ENCODE measurements at places on chromosomes 6 and 20.

DNA sequence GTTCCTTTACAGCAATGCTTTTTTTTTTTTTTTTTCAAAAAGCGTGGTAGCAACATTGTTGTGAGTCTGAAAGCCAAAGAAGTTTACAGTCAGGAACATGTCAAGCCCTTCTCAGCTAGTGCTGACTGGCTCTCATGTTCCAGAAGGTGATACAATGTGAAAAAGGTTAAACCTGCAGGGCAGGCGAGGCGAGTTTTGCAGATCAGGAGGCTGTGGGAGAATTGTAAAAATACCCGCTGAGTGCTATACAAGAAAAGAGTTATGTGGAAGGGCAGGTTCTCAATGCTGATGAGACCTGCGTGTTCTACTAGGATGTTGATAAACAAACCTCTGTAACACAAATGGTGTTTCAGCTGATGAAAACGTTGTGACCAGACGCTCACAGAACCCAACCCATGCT, 30.9 kb upstream of the RPP40 start:
- H3K36me3 ChIP-seq = no peaks in the 10 kb centered on the region
- no peak overlapping the region for H3K4me3 ChIP-seq
- H3K4me1 ChIP-seq = peaks cover 17% of the 10 kb centered on the region
- H3K27ac ChIP-seq = peak overlapping the region; percentile 53
- DNase-seq = peak; percentile 32
- H3K27me3 ChIP-seq = no peaks in the 10 kb centered on the region

DNA sequence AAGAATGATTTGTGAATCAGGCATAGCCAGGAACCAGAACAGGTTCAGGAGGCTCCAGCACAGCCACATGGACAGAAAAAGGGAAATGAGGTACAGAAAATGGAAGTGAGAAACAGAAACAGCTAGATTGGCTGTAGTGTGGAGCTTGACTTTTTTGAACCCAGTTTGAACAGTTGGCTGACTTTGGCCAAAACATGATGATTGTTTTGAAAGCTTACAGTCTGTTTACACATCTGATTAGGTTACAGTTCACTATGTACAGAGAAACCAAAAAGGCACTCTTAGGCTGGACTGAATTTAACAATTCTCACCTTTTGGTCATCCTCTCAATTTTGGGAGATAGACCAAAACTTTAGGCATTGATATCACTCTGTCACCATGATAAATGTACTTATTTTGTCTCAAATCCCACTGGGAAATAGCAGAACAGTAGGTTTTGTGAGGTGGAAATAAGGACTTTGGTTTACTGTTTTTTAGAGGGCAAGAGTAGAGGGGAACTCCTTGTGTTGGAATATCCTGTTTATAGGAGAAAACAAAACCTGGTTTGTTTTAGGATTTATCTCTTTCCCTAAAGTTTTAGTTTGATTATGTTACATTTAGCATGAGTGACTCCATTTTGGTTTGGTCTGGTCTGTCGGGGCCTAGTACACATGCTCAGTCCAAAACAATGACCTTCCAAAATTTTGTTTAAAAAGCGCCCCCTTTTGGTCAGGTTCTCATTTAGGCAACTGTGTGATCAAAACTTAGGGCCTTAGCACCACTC, 123.1 kb downstream of the OLIG3 start:
- H3K36me3 ChIP-seq = no peaks in the 10 kb centered on the region
- no peak for DNase-seq
- no peaks in the 10 kb centered on the region for H3K4me1 ChIP-seq
- H3K27ac ChIP-seq = no peak overlapping the region

DNA sequence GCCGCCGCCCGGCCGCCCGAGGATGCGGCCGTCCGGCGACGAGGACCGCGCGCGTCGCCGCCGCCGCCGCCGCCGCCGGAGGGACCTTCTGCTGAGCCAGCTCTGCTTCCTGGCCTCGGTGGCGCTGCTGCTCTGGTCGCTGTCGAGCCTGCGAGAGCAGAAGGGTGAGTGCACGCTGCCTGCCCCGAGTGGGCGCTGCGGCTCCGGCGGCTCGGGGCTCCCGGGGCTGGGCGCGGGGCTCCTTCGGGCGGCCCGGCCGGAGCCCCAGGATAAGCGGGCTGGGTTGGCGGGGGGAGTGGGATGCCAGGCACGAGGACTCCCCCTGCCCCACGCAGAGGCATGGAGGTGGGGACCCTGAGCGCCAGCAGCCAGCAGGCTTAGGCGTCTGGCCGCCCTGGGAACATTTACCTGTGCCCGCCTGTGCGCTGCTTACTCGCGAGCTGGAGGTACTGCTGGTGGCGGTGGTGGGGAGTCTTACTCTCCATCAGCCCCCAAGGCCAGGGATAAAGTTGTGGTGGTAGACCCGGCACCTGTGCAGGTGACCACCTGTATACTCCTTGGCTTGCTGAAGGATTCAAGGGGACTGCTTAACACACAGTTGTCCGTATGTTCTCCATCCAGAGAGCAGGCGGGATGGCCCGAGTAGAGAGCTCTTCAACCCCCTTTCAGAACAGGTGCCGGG, 520 bp downstream of the SLC24A3 start:
- no peak for DNase-seq
- H3K36me3 ChIP-seq = no peaks in the 10 kb centered on the region
- peaks cover 40% of the 10 kb centered on the region for H3K4me1 ChIP-seq
- H3K27ac ChIP-seq = peak overlapping the region; percentile 84
- no peaks in the 10 kb centered on the region for H3K27me3 ChIP-seq
- H3K4me3 ChIP-seq = peak overlapping the region; percentile 66

DNA sequence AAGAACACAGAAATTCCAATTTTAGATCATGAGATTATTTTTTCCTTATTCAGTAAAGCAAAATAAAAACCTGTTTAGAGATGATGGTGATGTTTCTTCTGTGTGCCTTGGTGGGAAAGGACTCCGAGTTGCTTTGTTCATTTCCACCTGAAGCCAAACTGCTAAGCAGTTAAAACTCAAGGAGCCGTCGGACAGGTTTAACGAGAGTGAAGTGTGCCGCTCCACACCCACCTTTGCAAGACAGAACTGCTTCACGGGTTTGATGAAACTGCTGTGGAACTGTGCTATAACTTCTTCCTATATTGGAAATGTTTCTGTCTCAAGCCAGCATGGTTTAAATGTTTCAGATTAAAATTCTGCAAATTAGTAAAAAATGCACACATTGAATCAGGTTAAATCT, 9.2 kb upstream of the DSP start:
- H3K36me3 ChIP-seq = no peaks in the 10 kb centered on the region
- no peak overlapping the region for H3K4me3 ChIP-seq
- no peaks in the 10 kb centered on the region for H3K4me1 ChIP-seq
- H3K27ac ChIP-seq = peak overlapping the region; percentile 56
- no peak for DNase-seq

- no peaks in the 10 kb centered on the region for H3K27me3 ChIP-seq
- H3K27ac ChIP-seq = no peak overlapping the region
- H3K36me3 ChIP-seq = no peaks in the 10 kb centered on the region
- peaks cover 12% of the 10 kb centered on the region for H3K4me1 ChIP-seq
Observed at GRCh38 chr6:134402372-134402984, 84.6 kb upstream of the SGK1 start.

DNA sequence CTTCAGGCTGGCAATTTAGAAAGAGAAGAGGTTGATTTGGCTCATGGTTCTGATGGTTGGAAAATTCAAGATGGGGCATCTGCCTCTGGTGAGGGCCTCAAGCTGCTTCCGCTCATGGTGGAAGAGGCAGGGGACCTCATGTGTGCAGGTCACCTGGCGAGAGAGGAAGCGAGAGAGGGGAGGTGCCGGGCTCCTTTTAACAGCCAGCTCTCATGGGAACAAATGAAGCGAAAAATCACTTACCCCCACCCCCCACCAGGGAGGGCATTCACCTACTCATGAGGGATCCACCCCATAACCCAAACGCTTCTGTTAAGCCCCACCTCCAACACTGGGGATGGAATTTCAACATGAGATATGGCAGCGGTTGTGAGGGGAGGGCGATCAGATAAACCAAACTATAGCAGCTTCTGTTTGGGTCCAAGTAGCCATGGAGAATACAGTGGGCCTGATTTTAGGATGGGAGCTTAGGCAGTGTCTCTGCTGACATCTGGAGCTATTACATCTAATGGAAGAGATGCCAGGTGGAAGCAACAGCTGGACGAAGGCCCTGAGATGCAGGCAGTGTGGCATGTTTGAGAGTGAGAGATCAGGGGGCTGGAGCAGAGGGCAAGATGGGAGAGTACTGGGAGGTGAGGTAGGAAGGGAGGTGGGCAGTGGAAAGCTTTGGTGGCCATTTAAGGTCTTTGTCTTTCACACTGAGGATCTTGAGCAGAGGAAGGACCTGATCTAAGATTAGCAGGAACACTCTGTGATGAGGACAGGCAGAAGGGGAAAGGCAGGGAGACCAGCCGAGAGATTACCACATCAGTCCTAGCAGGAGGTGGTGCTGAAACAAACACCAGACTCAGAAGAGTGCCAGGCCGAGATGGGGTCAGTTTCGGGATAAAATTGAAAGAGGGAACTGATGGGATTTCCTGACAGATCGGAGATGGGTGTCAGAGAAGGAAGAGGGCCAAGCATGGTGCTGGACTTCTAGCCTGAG, 161.8 kb downstream of the NFATC2 start:
- H3K27ac ChIP-seq = no peak overlapping the region
- no peaks in the 10 kb centered on the region for H3K27me3 ChIP-seq
- DNase-seq = no peak
- no peak overlapping the region for H3K4me3 ChIP-seq

DNA sequence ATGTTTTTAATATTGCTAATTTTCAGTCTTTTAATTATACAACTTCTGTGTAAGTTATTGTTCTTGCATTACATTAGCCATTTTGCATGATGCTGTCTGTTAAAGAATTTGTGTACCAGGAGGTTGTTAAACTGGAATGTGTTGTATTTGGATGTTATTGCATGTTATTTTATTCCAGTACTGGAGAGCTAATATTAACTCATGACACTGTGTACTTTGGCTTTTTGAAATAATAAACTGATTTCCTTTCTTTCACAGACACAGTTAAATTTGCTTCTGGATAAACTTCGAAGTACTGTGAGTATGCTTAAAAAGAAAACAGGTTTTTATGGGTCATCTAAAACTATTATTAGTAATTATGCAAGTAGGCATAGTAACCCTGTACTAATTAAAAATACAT, 121.3 kb downstream of the MYO6 start:
- no peaks in the 10 kb centered on the region for H3K36me3 ChIP-seq
- no peaks in the 10 kb centered on the region for H3K27me3 ChIP-seq
- no peak overlapping the region for H3K4me3 ChIP-seq
- no peak for DNase-seq
- no peak overlapping the region for H3K27ac ChIP-seq

DNA sequence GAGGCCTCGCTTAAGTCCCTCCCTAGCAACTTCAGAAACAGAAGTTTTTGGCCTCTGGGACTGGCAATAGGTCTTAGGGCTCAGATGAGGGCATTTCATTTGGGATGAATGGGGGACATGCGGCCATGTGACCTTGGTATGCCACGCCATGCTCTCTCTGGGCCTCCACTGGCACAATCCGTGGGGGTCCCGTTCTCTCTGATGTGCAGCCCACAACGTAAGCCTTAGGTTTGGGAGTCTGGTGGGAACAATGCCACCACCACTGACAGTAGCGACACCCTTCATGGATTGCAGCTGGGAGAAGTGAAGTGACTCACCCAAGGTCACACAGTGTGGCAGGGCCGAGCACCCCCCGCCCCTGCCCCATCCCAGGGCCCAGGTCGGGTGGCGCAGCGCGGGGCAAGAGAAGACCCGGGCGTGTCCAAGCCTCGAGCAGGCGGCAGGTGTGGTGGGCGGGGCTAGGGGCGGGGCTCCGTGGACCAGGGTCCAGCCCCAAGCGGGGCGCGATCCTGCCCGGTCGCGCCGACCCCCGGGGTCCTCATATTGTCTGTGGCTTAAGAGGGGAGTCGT, 864 bp upstream of the CEBPB start:
- peak; percentile 92 for DNase-seq
- peaks cover 44% of the 10 kb centered on the region for H3K4me1 ChIP-seq
- no peaks in the 10 kb centered on the region for H3K27me3 ChIP-seq
- peak overlapping the region; percentile 100 for H3K27ac ChIP-seq
- peaks cover 15% of the 10 kb centered on the region for H3K36me3 ChIP-seq
- peak overlapping the region; percentile 88 for H3K4me3 ChIP-seq

DNA sequence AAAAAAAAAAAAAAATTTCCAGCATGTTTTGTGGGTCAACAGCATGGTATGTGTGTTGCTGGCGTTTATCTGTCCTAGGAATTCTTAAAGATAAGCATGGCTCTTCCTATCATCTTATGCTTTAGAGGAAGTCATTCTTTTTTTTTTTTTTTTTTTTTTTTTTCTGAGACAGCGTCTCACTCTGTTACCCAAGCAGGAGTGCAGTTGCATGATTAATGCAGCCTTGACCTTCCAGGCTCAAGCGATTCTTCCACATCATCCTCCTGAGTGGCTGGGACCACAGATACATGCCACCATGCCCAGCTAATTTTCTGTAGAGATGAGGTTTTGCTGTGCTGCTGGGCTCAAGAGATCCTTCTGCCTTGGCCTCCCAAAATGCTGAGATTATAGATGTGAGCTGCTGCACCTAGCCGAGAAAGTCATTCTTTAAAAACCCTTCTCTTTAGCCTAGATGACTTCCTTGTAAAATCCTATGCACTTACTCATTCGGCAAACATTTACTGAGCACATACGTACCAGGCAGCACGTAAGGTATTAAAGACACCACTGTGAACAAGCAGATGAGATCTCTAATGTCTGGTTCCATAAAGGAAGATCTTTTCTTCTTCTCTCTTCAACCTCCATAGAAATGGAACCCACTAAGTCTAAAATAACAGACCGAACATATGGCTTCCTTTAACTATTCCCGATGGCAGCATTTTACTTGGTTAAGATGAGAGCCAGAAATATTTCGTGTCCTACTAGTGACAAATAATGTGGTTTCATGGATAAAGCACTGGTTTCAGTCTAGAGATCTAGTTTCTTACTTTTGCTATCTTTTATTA, 122.4 kb downstream of the RIN2 start:
- H3K27me3 ChIP-seq = no peaks in the 10 kb centered on the region
- H3K4me3 ChIP-seq = no peak overlapping the region
- H3K27ac ChIP-seq = no peak overlapping the region
- no peaks in the 10 kb centered on the region for H3K36me3 ChIP-seq
- H3K4me1 ChIP-seq = peaks cover 33% of the 10 kb centered on the region
- DNase-seq = no peak

- no peaks in the 10 kb centered on the region for H3K36me3 ChIP-seq
- no peaks in the 10 kb centered on the region for H3K27me3 ChIP-seq
- no peaks in the 10 kb centered on the region for H3K4me1 ChIP-seq
Observed at GRCh38 chr20:60009318-60009717, 51.1 kb downstream of the CDH26 start.

GRCh38 chr20:44218446-44218845, 7.9 kb upstream of the OSER1 start:
- no peak overlapping the region for H3K27ac ChIP-seq
- H3K4me1 ChIP-seq = peaks cover 11% of the 10 kb centered on the region
- H3K4me3 ChIP-seq = no peak overlapping the region
- no peaks in the 10 kb centered on the region for H3K36me3 ChIP-seq
